Liver (tissue), 10 donors: ENCODE measurements at places on chromosomes 4 and X. TPM values are rescaled to one million over a fixed set of nuclear protein-coding genes. Genes with fewer than 3 reads are reported as not detected.
A peak's percentile ranks its signal among the peaks of the same experiment; 100 is the strongest.

DNA sequence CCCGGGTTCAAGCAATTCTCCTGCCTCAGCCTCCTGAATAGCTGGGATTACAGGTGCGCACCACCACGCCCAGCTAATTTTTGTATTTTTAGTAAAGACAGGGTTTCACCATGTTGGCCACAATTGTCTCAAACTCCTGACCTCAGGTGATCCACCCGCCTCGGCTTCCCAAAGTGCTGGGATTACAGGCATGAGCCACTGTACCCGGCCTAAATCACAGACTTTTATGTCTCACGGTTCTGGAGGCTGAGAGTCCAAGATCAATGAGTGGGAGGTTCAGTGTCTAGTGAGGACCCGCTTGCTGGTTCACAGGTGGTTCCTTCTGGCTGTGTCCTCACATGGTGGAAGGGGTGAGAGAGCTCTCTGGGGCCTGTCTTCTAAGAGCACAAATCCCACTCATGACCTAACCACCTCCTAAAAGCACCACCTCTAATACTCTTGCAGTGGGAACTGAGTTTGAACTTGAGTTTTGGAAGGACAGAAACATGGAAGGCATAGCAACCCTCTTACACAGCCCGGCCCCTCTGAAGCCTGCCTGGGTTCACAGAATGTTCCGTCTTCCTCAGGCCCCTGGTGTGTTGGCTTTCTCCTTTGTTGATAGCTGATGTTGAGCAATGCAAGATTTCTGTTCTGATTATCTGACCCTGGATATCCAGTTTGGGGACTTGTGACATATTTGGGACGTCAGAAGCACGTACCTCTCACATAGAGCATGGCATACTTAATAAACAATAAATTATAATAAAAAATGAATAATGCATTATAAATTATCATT, 1.9 kb upstream of the AKAP17A start:
- no peak for DNase-seq
- no peak overlapping the region for H3K27ac ChIP-seq
- H3K27me3 ChIP-seq = no peaks in the 10 kb centered on the region
- no peak overlapping the region for H3K4me3 ChIP-seq
- no peaks in the 10 kb centered on the region for H3K4me1 ChIP-seq

GRCh38 chrX:20313899-20314298, 47.2 kb upstream of the RPS6KA3 start:
- no peak for DNase-seq
- no peaks in the 10 kb centered on the region for H3K36me3 ChIP-seq
- H3K4me3 ChIP-seq = no peak overlapping the region
- H3K27ac ChIP-seq = no peak overlapping the region
- no peaks in the 10 kb centered on the region for H3K4me1 ChIP-seq
- H3K27me3 ChIP-seq = no peaks in the 10 kb centered on the region

- no peaks in the 10 kb centered on the region for H3K4me1 ChIP-seq
- no peak overlapping the region for H3K27ac ChIP-seq
- no peaks in the 10 kb centered on the region for H3K27me3 ChIP-seq
Observed at GRCh38 chrX:48883729-48884128, 13.8 kb downstream of the TIMM17B start.

GRCh38 chr4:106358899-106359298, 9.7 kb downstream of the GIMD1 start:
- H3K4me1 ChIP-seq = no peaks in the 10 kb centered on the region
- no peaks in the 10 kb centered on the region for H3K27me3 ChIP-seq
- H3K27ac ChIP-seq = no peak overlapping the region
- DNase-seq = no peak
- no peak overlapping the region for H3K4me3 ChIP-seq

DNA sequence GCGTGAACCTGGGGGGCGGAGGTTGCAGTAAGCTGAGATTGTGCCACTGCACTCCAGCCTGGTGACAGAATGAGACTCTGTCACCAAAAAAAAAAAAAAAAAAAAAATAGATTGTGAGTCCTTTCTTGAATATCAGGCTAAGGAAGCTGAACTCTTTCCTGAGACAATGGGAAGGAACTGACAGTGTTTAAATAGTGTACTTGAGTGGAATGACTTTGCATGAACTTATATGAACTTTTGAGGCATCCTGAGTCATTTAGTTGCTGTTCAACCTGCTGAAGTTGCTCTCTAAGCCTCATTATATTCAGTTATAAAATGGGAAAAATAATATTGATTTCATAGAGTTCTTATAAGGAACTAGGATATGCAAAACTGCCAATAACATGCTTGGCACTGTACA, 79.3 kb upstream of the LIMCH1 start:
- no peaks in the 10 kb centered on the region for H3K4me1 ChIP-seq
- no peaks in the 10 kb centered on the region for H3K27me3 ChIP-seq
- DNase-seq = no peak
- no peak overlapping the region for H3K27ac ChIP-seq
- no peak overlapping the region for H3K4me3 ChIP-seq
- H3K36me3 ChIP-seq = no peaks in the 10 kb centered on the region

GRCh38 chr4:31204874-31205273, 484.7 kb downstream of the PCDH7 start:
- H3K27me3 ChIP-seq = no peaks in the 10 kb centered on the region
- H3K27ac ChIP-seq = no peak overlapping the region
- H3K4me1 ChIP-seq = no peaks in the 10 kb centered on the region

DNA sequence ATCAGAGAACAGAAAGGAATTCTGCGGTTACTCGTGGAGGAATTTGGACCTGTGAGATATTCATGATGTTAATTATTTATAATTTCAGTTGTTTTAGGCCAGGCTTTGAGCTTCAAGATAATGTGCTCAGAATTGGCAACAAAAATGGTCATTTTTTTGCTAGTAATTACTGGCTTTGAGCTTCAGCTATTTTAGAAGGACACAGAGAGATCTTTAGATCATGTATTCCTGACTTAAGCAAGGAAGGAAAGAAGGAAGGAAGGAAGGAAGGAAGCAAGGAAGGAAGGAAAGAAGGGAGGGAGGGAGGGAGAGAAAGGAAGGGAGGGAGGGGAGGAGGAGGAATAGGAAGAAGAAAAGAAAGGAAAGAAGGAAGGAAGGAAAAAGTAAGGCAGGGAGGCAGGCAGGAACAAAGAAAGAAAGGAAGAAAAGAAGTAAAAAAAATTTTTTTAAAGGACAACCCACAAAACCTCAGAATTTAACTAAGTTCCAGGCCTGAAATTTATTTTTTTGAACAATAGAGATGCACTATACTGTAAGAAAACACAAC, 277.9 kb upstream of the KLF3 start:
- no peaks in the 10 kb centered on the region for H3K27me3 ChIP-seq
- no peaks in the 10 kb centered on the region for H3K36me3 ChIP-seq
- peak overlapping the region; percentile 33 for H3K27ac ChIP-seq
- no peak overlapping the region for H3K4me3 ChIP-seq

DNA sequence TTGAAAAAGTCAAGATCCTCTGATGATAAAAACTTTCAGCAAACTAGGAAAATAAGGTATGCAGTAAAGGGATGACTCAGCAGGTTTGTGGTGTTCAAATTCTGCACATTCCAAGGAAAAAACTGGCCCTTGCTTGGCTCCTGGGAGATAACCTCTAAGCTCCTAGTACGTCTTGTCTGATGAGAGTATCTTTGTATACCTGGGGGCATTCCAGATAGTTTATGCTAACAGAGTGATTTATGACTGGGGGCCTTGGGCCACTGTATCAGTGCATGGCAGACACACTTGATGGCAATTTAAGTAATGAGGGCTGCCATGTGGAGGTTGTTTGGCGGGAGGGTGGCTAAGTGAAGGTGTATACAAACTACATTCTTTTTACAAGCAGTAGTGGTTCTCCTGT, 56.9 kb downstream of the NSG1 start:
- no peaks in the 10 kb centered on the region for H3K4me1 ChIP-seq
- no peak for DNase-seq
- H3K27me3 ChIP-seq = no peaks in the 10 kb centered on the region
- no peak overlapping the region for H3K27ac ChIP-seq
- no peak overlapping the region for H3K4me3 ChIP-seq
- H3K36me3 ChIP-seq = peaks cover 3% of the 10 kb centered on the region

DNA sequence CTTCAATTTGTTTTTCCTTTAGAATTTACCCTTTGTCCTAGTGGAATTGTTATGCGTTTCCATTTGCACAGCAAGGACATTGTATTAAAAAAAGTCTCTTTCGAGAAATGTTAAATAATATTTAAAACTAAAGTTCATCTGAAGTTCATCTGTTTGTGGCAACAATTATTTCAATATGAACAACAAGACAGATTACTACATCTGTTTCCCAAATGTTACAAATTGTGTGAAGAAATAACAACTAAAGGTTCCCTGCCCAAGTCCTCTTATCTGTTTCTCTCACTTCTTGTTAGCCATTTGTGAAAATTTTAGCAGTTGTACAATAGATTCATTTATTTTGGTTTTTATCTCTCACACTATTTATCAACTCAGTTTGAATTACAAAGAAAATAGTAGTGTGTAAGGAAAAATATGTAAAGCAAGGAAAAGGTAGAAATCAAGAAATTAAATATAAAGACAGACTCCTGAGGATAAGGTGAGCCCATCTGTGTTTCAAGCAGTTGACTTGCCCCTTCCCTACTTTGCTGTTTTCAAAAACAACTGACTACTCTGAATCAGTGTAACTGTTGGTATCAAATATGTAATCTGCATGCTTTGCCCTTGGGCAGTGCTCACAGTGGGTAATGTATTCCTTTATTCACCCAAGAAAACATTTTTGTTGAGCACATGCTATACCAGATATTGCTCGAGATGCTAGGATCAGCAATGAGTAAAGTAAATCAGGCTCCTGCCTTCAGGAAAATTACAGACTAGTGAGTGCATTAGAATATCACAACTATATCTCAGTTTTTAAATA, 118.9 kb upstream of the PCDH7 start:
- no peaks in the 10 kb centered on the region for H3K36me3 ChIP-seq
- H3K27me3 ChIP-seq = no peaks in the 10 kb centered on the region
- no peak for DNase-seq
- H3K27ac ChIP-seq = no peak overlapping the region
- no peak overlapping the region for H3K4me3 ChIP-seq

Gene RAPGEF2
- polyA plus RNA-seq = 9.6 TPM

Gene SUV39H1
- polyA plus RNA-seq = 3.5 TPM

Gene CFP
- 26.0 TPM for polyA plus RNA-seq
